Tracheal epithelial cell (primary cell): ENCODE measurements at places on chromosomes 7 and 10. TPM values are rescaled to one million over a fixed set of nuclear protein-coding genes. Genes with fewer than 3 reads are reported as not detected.

FXYD4 gene
- not detected in 2 replicates for total RNA-seq

TSPAN13 gene
- total RNA-seq, result 21.7 and 32.2 TPM in 2 replicates

GPR15LG gene
- total RNA-seq, result 3.4 TPM in 2 replicates

REEP3 gene
- total RNA-seq, result 67.2 and 97.0 TPM in 2 replicates

RPEL1 gene
- total RNA-seq, result under 0.01 TPM in 2 replicates

PRR15 gene
- total RNA-seq, result 1.3 and 3.9 TPM in 2 replicates

TFPI2 gene
- 20.9 and 26.7 TPM in 2 replicates for total RNA-seq

CADPS2 gene
- 4.0 and 8.2 TPM in 2 replicates for total RNA-seq
